Immature natural killer cell (primary cell): ENCODE measurements at places on chromosomes 11 and 22.
A peak's percentile ranks its signal among the peaks of the same experiment; 100 is the strongest.

DNA sequence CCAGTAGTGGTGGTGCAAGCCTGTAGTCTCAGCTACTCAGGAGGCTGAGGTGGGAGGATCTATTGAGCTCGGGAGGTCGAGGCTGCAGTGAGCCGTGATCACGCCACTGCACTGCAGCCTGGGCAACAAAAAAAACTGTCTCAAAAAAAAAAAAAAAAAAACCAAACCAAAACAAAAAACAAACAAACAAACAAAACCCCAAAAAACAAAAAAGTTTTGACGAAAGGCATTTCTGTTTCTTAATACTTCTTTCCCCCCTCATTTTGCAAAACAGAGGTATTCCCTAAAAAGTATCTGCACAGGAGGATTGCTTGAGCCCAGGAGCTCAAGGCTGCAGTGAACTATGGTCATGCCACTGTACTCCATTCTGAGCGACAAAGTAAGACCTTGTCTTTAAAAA is 11.2 kb downstream of the HIRA start:
- DNase-seq = no peak

GRCh38 chr11:78228467-78228866 is 39.7 kb downstream of the USP35 start:
- no peak for DNase-seq

GRCh38 chr11:69122630-69123431 is 32.9 kb upstream of the SMIM38 start:
- no peak for DNase-seq

GRCh38 chr22:21961886-21962654 is 9.4 kb upstream of the PPM1F start:
- no peak for DNase-seq

GRCh38 chr11:85759915-85760314 is 51.0 kb downstream of the SYTL2 start:
- DNase-seq = no peak

DNA sequence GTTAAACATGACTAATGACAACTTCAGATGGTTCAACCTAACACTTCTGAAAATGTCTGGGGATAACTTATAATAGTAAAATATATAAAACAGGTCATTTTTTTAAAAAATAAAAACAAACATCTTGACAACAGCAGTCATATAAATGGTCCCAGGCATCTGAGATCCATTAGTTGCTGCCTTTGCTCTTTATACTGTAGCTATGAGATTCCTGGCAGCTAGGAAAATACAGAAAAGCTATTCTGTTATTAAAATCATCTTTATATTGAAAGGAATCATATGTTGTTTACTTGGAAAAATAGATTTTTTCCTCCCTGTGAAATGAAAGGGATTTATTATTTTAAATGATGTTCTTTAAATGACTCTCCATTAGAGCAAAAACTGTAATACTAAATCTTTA is 55.7 kb upstream of the DEUP1 start:
- DNase-seq = no peak

DNA sequence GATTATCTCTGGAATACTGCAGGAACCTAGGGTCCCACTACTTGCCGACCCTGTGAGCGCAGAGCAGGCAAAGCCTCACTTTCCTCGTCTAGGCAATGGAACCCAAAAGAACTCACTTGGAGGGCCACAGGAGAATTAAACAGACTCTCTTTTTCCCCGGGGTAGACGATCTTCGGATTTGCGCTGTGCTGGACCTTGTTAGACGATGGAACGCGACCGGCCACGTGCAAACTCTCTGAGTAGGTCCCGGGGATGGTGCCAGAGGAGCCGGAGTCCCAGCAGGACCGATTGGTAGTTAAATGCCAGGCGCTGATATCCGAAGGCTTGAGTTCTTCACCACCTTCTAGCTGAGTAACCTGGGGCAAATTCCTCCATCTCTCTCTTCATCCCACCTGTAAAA is 1.0 kb upstream of the SLC1A2 start:
- no peak for DNase-seq

- DNase-seq = no peak
These were observed 26.6 kb upstream of the EI24 start for GRCh38 chr11:125542709-125543108.

DNA sequence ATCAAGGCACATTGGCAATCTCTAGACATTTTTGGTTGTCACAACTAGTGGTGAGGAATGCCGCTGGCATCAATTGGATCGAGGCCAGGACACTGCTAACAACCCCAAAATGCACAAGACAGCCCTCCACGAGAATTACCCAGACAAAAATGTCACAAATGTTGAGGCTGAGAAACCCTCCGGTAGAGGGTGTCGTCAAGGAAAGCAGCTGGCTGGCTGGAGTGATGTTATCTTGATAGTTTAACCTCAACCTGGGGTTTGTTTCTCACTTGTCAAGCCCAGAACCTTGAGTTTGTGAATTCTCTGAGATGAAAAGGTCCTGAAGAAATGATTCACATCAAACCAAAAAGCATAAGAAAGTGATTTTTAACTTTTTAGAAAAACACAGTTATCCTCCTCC is 21.1 kb upstream of the TMPRSS13 start:
- DNase-seq = peak; percentile 83

GRCh38 chr22:29443452-29443851 is 5.1 kb downstream of the RFPL1 start:
- no peak for DNase-seq

DNA sequence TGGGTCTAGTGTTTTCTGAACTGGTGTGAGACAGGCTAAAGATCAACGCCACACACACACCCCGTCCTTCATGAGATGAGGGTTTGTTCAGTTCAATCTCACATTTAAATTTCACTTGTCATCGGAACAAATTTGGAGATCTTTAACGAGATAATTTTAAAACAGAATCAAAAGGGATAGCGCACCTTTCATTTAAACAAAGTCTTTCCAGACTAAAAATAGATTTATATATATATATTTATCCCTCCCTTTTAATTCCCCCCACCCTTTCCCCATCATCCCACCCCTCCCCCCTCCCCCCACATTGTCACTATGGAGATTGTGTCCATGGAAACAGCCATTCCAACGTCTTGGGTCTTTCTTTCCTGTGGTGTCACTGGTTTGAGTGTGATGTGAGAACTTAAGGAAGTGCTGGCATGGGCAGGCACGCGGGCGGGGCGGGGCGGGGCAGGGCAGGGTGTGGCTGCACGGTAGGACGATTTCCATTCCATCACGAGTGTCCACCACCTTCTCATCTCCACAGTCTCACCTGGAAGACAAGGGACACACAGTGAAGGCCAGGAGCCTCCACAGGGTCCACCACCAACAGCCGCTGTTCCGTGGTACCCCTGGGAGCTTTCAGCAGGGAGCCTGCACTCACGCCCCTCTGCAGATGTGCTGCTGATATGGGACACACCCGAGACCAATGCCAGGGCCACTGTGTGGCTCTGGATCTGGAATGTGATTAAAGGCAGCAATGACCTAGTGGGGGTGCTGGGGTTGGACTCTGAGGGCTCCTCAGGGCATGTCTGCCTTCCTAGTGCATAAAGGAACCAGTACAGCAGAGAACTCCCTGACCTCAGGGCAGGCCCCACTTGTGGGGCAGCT is 30.5 kb upstream of the CYP2D6 start:
- DNase-seq = no peak

GRCh38 chr11:87491381-87491780 is 453.6 kb downstream of the TMEM135 start:
- DNase-seq = no peak

DNA sequence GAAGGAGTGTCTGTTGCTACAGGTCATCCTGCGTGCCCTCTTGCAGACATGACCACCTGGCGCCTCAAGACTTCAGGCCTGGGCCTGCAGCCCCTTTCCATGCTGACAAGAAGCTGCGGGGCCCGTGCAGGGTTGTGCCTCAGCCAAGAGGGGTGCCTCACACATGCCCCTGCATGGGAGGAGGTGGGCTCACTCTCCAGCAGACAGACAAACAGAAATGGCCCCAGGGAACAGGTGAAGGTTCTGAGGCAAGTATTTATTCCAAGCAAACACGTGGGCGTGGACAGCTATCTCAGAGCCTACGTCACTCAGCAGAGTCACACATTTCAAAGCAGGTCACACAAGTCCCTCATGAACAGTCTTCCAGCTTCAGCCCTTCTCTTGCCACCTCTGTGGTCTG is 5.9 kb upstream of the SYCE3 start:
- no peak for DNase-seq

- no peak for DNase-seq
These were observed 9.8 kb upstream of the ARHGEF17 start for GRCh38 chr11:73298233-73298632.

DNA sequence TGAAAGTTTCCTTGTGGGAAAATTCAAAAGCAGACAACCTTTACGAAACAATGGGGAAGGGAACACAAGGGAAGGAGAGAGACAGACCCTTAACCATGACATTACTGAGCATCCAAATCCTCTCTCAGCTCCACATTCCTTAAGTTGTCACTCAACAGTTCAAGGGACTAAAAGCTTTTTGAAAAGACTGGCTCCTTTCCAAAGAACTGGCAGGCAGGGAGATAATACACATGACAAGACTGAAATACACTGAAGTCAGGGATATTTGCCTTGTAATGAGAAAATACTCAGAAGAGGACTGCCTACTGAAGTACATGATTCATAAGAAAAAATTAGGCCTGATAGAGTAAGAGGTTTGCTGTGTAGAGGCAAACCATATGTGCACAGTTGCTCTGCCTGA is 69.1 kb downstream of the SMCO4 start:
- DNase-seq = no peak

DNA sequence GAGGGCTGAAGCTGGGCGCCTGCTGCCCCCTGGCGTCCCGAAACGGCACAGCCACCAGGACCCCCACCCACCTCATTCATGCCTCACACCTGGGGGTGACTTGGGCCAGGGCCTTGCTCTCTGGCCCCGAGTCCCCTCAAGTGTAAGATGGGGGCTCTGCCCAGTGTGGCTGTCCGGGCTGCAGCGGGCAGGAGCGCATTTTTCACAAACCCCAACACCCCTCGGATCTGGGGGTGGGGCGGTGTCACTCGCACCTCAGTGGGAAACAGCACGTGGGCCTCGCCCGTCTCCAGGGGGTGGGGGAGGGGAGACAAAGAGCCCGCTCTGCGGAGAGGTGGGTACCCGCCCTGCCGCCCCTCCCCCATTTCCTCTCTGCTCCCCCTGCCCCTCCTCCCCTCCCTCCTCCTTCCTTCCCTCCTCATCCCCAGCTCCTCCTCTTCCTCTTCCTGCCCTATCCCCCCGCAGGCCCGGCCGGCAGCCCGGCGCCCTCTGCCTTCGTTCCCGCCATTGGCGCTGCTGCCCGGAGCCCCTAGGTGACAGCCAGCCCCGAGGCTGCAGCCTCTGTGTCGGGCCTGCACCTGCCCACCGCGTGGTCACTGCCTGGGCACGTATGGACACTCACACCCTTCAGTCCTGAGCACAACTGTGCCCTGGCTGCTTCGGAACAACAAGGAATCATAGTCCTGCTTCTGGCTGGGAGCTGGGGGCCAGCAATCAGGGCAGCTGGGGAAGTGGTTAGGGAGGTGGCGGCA is 6.8 kb upstream of the CDKN1C start:
- DNase-seq = peak; percentile 59

- no peak for DNase-seq
These were observed 523 bp upstream of the ARHGAP42 start for GRCh38 chr11:100686476-100687053.

GRCh38 chr11:74205181-74205580 is 34.1 kb downstream of the PPME1 start:
- no peak for DNase-seq

- no peak for DNase-seq
These were observed 5.4 kb upstream of the VPS51 start for GRCh38 chr11:65090628-65091027.

DNA sequence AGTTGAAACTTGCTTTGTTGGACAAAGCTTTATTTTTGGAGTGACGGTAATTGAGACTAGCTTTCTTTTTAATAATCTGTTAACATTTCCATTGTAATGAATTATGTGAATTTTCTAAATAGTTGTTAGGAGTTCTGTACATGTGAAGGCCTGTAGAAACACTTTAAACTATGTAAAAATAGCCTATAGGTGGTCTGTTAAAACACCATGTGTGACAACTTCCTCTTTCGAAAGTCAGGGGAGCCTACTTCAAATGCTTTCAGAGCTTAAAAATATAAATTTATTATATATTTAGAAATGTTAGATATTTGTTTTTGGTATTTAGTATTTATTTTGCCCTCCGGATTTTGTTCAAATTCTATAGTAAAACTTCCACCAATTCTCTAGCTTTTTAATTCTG is 28.7 kb downstream of the DDIAS start:
- no peak for DNase-seq

DNA sequence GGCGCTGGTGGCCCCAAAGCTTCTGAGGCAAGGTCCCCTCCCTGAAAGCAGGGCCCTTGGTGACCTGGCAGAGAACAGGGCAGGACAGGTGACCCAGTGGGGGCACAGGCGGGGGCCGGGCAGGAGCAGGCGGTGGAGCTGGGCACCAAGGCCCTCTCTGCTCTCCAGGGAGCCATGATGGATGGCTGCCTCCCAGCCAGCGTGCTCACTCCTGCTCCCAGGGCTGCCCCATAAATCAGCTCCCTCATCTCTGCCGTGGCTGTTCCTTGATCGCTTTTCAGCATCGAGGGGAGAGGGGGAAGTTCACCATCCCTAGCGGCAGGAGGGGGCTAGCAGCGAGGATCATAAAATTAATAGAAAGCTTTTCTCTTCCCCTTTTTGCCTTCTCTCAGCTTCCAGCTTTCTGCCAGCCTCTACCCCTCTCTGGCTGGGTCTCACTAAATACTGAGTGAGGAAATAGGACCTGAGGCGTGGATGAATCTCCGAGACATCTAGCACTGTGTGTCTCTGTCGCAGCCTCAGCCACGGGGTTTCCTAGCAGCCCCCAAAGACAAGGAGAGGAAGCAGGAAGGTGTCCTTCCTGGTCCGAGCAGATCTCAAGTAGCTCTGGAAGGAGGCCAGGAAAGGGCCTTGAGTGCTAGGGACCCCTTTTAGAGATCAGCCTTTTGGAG is 22.2 kb upstream of the ELFN2 start:
- DNase-seq = no peak

- DNase-seq = no peak
These were observed 35.7 kb downstream of the SERPIND1 start for GRCh38 chr22:20809538-20810185.

DNA sequence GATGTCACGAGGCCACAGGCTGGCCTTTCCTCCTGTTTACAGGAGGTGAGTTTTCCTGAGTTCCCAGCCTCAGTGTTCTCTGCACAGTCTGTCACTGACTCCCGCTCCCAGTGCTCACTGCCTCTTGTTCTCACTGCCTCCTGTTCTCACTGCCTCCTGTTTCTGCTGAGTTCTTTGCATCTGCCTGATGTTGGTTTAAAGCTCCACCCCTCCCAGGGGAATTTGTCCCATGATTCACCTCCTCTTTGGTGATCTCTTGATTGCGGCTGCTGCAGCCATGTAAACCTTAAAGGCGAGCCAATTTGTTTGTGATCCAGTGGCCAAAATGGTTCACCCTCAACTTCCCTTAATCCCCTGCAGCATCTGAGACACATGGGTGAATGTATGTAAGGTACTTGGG is 6.0 kb upstream of the TUBA8 start:
- no peak for DNase-seq
